H9 (cell line): ENCODE measurements at places on chromosomes 5 and 9.
A peak's percentile ranks its signal among the peaks of the same experiment; 100 is the strongest.

DNA sequence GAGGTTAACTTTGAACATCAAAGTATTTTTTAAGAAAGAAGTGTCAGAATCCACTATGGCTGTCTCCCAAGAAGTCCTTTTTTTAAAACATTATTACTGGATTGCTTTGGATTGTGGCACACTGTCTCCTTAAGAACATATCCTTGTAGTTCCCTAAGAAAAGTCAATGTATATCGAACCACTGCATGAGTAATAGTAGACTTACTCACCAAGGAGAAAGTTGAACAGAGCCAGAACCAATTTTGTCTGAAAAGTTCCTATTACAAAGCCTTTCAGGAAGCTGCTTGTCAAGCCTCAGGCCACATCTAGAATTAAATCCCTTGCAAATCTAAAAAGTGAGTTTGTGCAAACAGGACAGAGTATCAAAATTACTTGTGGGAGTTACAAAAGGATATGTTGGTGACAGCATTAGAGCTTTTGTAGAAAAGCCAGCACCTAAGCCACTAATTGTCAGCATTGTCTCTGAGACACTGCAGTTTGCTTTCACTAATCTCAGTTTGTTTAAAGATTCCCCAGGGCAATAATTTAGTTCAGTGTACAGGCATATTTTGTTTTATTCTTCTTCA is 195.4 kb downstream of the MPDZ start:
- no peak for DNase-seq

GRCh38 chr9:84668196-84669012 is 1.1 kb upstream of the NTRK2 start:
- DNase-seq = peak; percentile 87

DNA sequence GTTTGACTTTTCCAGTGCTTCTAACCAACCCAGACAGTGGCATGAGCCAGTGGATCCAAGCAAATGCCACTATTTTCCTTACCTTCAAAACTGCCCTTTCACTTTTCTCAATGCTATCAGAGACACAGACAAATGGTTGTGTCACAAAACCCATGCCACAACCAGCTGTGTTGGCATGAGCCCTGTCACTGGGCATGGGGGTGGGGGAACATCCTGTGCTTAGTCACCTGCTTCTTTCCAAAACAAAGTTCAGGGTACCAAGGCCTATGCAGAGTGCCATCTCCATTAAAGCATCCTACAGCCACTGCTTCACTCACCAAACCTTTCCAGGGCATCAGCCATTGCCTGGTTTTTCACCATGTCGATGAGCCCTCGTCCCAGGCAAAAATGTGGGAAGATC is 30.1 kb downstream of the NIPSNAP3B start:
- no peak for DNase-seq

GRCh38 chr9:3247211-3247610 is 278.6 kb downstream of the RFX3 start:
- DNase-seq = no peak

DNA sequence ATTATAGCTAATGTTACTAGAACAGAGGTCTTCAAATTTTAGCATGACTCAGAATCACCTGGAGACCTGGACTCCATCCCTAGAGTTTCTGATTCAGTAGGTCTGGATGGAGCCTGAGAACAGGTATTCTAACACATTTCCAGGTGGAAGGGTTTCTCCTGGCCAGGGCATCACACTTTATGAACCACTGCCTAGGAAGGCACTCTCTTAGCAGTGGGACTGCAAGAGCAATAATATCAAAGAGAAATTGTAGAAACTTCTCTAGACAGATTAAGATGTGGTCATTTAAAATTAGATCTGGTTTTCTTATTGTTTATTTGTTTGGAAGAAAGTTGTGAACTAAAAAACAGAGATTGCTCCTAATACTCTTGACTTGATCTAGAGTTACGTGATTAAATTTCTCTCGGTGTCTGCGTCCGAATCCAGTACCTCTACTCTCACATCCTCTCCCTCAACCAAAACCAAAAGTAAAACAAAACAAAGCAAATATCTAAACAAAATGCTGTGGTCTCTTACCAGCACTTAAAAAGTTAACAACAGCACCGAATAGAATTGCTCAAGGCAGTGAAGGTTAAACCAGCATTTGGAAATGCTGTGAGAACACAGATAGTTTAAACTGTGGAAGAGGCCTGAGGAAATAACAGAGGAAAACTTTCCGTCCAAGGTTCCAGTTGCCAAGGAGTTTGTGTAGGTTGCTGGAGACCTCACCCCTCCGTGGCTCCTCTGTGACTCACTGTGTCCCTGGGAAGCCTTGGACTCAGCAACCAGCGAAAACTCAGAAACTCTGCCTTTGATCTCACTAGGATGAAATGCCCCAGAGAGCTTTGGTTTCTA is 193.4 kb downstream of the ARRDC3 start:
- no peak for DNase-seq

- DNase-seq = no peak
Measured at GRCh38 chr9:116986015-116986414, 298.9 kb downstream of the TRIM32 start.

DNA sequence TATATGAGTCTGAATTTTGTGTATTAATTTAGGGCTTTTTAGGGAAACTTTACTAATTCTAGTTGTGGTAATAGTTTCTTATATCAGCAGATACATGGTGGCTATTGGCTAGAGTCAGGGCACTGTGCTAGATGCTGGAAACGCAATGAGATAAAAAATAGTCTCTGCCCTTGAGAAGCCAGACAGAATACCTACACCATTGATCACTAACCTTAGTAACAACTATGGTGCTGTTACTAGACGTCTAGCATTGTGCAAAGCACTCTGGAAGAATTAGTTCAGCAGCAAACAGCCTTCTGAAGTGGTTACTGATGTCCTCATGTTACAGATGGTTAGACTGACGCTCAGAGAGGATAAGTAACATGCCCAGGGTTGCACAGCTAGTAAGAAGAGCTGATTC is 61.8 kb downstream of the GDA start:
- no peak for DNase-seq

GRCh38 chr9:110187126-110187525 is 20.8 kb downstream of the C9orf152 start:
- DNase-seq = no peak

GRCh38 chr9:123997665-123998277 is 13.8 kb upstream of the LHX2 start:
- peak; percentile 54 for DNase-seq

GRCh38 chr5:10315824-10316509 is 8.3 kb upstream of the CMBL start:
- peak; percentile 56 for DNase-seq

- no peak for DNase-seq
Measured at GRCh38 chr5:138631096-138631928, 56.1 kb upstream of the HSPA9 start.

DNA sequence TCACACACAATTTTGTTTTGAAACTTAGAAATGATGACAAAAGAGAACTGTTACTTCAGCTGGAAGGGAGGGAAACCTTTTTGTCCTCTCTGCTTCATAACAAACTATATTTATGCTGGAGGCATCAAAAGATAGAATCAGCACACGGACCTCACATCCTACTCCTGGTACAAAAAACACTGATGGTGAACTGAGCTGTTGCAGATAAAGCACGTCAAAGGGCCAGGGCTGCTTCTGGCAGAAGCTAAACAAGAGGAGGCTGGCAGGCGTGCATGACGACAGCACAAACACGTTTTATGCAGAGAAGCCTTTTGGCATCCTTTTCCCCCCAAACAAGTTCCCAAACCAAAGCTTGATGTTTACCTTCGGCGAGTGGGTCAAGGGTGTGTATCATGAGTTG is 169.6 kb downstream of the SLC24A2 start:
- DNase-seq = no peak

- no peak for DNase-seq
Measured at GRCh38 chr9:13432904-13433303, 153.4 kb upstream of the MPDZ start.

GRCh38 chr9:129895376-129896268 is 60.4 kb downstream of the USP20 start:
- DNase-seq = no peak

- DNase-seq = no peak
Measured at GRCh38 chr5:11319836-11320580, 559.0 kb upstream of the DAP start.

GRCh38 chr5:81247441-81247972 is 14.4 kb downstream of the CKMT2 start:
- no peak for DNase-seq

DNA sequence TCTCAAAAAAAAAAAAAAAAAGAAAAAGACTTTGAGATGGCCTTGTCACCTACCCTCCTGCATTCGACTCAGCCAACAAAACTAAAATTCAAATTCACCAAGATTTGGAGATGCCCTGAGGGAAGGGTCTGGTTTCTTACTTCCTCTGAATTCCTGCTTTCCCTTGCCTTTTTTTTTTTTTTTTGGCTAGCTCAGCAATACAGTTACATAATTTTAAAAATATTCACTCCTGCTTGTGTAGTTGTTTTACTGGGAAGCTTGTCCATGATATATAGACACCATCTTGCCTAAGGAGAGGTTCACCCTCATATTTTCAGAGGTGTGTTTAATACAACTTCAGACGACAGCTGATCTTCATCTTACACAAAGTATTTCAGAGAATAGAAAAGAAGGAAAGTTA is 21.3 kb upstream of the SERINC5 start:
- DNase-seq = no peak

- no peak for DNase-seq
Measured at GRCh38 chr5:82365744-82366228, 87.6 kb upstream of the RPS23 start.

GRCh38 chr5:88214655-88215054 is 54.0 kb downstream of the TMEM161B start:
- DNase-seq = no peak

- DNase-seq = no peak
Measured at GRCh38 chr9:79689576-79689975, 117.8 kb downstream of the TLE4 start.

GRCh38 chr5:114648940-114649339 is 287.1 kb downstream of the KCNN2 start:
- no peak for DNase-seq

- DNase-seq = no peak
Measured at GRCh38 chr5:112583166-112583565, 154.5 kb upstream of the APC start.

- no peak for DNase-seq
Measured at GRCh38 chr9:133935328-133936005, 56.7 kb downstream of the VAV2 start.

- no peak for DNase-seq
Measured at GRCh38 chr9:118883411-118883810, 485.8 kb downstream of the BRINP1 start.
